ENCODE measurements at places on chromosomes 12 and 14. TPM values are rescaled to one million over a fixed set of nuclear protein-coding genes. Genes with fewer than 3 reads are reported as not detected.

Gene CD4
- total RNA-seq, result 11.8 TPM

Gene RNASE3
- not detected for total RNA-seq

Gene LRP6
- 4.3 TPM for total RNA-seq

Gene RFLNA
- 0.57 TPM for total RNA-seq

Gene GRIP1
- total RNA-seq, result 8.1 TPM

DNA sequence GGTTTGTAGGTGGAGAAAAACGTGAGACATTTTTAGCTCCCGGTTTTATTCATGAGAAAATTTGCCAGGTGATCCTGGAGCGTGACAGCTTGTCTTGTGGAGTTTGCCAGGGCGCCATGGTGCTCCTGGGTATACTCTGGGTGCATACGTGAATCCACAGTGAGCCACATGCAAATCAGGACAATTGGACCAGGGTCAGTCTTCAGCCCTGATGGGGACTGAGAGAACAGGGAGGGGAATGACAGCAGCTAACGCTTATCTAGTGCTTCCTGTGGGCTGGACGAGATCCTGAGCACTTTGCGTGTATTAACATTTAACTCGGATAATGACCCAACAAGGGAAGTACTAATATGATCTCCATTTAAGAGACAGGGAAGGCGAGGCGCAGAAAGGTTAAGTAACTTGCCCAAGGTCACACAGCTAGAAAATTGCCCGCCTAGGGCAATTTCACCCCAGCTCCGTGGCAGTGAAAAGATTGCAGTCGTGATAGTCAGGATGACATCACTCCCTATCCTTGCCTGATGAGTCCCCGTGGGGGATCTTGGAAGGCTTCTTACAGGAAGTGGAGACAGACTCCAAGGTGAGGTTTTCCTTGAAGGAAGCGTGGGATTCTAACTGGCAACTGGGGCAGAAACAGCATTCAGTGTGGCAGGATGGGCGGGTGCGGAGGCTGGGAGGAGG, 118.4 kb upstream of the NCOR2 start:
- DNase-seq, result no peak

DNA sequence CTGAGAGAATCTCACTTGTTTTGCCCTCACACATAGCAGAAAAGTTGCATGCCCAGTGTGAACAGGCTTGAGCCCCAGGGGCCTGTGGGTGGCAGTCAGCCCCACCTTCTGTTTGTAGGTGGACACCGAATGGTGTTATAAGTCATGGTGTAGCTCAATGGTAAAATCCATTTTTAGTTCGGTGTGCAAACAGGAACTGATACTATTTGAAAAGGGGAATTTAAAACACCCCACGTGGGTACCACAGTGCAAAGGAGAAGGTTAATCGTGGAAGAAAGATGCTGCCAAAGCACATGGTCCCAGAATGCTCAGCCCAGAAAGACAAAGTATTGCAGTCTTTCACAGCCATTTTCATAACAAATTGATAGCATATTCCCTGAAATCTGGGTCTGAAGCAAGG, 71.8 kb upstream of the GZMB start:
- DNase-seq, result no peak

DNA sequence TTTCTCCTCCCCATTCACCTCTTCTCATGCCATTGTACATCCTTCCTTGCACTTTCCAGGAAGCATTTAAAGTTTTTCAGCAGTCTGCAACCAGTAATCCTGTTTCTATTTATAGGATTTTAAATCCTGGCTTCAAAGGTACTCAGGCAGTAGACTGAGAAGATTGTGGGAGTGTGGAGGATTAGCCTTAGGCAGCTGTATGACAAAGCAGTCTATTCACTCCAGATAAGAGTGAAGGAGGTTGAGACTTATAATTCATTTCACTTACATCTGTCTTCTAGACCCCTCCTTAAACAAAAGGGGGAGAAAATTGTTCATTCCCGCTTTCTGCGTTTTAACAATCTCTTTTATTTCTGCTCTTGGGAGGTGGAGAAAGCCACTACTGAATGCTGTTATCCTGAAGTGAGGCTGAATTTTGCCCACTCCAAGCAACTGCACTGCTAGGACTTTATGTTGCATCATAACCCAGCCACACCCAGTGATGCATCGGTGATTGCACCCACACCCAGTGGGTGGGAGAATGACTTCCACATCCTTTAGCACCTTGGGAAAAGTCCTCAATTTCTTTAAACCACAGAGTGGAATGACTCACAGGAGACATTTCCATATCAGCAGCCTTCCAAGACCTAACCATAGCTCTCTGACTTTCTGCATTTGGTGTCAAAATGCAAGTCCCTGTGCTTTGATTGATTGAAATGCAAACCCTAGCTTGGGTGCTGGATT, 382.5 kb upstream of the ATP2B1 start:
- no peak for DNase-seq

GRCh38 chr12:122870163-122870842, 25.6 kb downstream of the VPS37B start:
- no peak for DNase-seq

Data from esophagus squamous epithelium (tissue), 5 donors.